ENCODE measurements at places on chromosomes 2 and 18.

GRCh38 chr2:190017837-190018236, 44.7 kb downstream of the MSTN start:
- no peak for DNase-seq

GRCh38 chr2:4358837-4359236, 655.5 kb downstream of the DCDC2C start:
- no peak for DNase-seq

DNA sequence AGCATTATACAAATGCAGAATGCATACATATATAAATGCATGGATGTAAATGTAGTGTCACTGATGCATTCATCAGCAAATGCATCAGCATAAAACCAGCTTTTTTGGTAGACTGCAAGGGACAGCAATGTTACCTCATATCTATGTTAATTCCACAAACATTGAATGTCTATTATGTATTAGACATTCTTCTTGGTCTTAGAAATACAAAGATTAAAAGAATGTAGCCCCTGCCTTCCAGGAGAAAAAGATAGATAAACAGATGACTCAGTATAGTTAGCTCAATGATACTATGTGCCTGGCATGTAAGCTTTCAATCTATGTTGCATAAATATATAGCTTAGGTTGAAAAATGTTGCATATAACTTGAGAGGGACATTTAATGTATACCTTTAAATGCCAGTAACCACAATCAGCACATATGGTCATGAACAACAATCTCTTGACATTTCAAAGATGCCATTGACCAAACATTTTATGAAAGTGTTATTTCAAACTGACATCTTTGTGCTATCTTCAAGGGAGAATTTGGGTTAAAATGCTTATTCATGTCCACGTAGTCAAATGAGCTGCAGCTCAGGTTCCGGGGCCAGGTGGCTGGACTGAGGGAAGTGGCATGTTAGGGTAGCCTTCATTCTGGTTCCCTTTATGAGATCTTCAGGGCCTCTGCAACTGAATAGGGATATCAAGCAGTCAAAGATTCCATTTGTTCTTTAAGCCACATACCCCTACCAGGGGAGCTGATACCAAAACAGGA, 45.2 kb upstream of the GCG start:
- no peak for DNase-seq

GRCh38 chr2:84882414-84882738, 1.5 kb upstream of the TRABD2A start:
- DNase-seq, result no peak

DNA sequence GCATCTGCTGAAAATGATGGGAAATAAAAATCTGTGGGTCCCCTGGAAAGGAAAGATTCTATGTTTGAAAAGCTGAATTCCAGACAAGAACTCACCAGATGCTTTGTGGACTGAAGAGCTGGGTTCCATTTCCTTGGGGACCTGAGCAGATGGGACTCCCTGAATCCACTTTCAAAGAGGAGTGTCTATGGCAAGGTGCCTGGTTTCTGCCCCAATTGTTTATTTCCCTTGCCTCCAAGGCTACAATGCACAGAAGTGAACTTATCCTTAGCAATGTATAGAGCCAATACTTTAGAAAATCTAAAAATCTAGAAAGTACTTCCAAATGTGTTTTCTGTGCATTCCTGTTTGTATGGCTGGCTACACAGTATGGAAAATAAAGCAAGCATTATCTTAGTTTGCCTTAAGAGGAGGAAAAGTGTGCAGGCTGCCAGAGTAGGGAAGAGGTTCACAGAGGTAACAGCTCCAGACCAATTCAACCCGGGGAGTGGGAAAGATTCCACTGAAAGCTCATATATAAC, 420.5 kb downstream of the NRXN1 start:
- DNase-seq, result no peak

DNA sequence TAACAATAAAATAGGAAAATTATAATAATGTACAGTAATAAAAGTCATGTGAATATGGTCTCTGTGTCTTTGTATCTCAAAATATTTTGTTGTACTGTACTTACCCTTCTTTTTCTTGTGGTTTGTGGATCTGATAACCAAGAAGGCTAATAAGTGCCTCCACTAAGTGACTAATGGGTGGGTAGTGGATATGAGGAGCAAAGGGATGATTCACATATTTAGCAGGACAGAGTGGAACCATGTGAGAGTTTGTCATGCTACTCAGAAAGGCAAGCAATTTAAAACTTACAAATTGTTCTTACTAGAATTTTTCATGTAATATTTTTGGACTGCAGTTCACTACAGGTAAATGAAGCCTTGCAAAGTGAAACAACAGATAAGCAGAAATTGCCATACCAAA, 1241.2 kb upstream of the CDH2 start:
- no peak for DNase-seq

DNA sequence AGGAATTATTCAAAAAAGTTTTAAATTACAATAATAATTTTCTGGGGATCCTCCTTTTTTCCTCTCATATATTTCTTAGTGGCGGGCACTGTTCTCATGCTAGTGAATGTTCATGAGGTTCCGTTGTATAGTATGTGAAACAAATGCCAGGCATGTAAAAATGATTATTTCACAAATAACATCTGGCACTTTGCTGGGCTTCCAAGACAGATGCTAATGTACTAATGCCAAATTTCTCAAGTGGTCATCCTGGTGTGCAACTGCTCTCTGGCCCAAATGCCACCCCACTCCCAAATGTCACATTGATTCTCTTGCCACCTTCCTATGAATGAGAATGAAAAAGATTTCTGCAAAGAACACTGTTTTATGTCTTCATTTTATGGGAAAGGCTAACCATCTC, 564.0 kb upstream of the GCFC2 start:
- no peak for DNase-seq

DNA sequence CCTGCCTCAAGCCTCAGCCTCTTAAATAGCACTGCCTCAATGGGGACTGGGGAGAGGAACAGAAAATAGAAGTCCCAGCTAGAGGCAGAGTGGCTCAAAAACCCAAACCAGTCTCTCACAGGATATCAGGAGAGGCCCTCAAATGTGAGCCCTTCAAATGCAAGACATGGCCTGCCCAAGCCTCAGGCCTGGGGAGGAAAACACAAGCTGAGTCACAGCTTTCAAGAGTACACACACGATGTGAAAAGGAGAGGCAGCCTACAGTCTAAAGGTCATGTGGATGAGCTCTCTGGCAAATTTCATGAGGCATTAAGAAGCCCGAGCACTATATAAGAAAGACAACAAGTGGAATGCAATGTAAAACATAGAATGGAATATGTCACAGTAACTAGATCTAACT, 316.6 kb upstream of the MEX3C start:
- no peak for DNase-seq

GRCh38 chr18:40930211-40930882, 1024.7 kb upstream of the PIK3C3 start:
- no peak for DNase-seq
